NCI-H2029 treated with DMSO at 0.1 percent for 48 hours (cell line): ENCODE measurements at places on chromosomes 7 and 10.

DNA sequence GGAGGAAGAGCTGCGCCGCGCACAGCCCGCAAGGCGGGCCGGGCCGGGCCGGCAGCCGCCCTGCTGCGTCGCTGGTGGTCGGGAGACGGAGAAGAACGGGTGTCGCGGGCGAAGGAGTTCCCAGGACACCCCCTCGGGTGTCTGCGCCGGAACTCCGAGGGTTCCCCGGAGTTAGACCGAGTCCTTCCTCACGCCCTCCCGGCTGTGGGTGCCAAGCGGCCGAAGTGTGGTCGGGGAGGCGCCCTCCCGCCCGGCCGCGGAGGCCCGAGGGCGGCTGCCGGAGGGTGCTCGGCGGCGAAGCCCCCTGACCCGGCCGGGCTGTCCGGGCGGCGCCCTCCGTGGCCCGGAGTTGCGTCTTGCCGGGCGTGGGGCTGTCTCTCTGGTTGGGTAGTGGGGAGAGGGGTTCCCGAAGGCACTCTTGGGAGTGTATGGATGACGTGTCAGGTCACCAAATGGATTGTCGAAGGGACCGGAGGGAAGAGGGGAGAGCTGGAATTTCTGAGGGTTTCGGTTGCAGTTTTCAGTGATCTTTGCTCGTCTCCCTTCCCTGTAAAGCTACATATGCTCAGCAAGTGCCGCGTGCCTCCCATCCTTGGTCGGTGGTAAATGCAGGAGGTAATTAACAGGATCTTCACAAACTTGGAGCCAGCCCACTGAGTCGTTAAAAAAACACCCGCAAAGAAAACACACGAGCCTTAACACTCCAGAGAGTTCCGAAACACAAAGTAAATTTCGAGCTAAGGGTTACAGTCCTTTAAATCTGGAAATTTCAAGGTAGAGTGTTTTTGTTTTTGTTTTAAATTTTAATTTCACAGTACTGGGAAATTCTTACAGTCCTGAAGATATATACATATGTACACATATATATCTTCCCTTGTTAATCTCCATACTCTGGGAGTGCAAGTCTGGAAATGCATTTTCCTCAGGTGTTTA lies 871 bp downstream of the ST7 start:
- peak; percentile 38 for DNase-seq

DNA sequence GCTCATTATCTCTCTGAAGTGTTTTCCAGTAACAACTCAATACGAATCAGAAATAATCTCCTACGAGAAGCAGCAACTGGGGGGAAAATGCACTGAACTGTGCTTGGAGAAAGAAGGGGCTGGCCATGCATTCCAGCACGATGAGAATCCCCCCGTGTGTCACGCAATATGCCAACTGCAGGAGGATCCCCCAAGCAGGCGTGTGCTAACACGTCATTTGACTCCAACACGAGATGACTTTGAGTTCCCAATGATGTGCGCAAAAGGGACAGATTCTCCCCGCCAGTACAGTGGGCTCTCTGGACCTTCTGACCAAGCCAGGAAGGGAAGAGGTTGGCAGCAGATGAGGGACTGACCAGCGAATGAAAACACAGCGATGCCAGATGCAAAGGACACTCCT lies 105.5 kb downstream of the KCNMA1 start:
- no peak for DNase-seq

DNA sequence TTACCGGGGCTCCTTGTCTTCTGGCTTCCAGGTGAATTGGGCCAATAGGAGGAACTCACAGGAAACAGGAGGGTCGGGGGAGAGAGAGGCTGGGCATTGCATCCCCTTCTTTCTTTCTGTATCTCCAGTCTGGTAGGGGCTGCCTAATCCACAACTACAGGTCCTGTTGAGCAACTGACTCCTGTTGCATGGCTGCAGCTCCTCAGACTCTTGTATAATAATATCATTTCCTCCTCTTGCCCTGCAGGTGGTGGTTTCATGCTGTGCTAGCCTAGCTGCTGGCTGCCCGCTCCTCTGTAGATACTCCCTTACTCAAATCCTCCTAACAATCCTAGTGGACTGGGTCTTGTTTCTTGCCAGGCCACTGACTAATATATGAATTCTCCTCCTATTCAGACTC lies 276.5 kb upstream of the SMIM30 start:
- no peak for DNase-seq

DNA sequence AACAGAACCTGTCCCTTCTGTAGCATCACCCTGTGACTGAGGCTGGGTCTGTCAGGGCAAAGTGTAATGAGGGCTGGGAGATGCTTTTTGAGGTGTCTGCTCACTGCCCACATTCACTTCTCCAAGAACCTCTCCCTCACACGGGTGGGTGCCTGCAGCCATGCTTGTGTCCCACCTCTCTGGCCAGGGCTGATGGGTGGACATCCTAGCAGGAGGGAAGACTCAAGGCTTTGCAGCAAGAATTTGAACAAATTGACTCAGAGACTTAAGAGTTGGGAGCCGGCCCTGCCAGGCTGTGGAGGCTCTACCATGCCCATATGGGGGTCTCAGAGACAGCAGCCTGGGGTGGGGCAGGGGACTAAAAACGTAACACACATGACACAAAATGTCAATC lies 33.4 kb downstream of the GOLGA7B start:
- DNase-seq: no peak

- DNase-seq: no peak
Measured at GRCh38 chr7:112510001-112510742, 29.4 kb downstream of the LSMEM1 start.

- no peak for DNase-seq
Measured at GRCh38 chr10:24503461-24504320, 220.0 kb downstream of the ARHGAP21 start.

DNA sequence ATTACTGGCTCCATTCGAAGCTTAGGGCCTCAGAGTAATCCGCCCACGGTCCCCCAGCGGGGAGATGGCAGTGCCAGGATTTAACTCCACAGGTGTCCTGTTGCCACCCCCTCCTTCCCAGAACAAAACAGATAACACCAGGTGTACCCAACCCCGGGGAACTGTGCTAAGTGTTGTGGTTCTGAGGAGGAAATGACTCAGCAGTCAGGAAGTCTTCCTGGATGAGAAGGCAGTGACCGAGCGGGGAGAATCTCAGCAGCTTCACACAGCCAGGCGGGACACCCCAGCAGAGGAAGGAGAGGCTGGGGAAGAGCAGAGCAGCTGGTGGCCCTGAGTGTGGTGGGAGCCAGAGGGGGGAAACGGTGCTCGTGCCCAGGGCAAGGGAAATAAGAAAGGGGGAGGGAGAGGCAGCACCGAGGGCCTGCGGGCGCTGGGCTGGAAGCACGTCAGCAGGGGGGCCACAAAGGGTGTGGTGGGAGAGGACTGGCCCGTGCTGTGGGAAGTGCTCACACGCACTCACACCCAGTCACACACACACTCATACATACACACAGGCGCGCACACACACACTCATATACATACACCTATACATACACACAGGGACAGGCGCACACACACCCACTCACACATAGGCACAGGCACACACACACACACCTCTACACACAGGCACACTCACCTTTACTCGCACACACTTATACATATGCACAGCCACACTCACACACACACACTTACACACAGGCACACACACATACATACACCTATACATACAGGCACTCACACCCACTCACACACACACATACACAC lies 59.8 kb upstream of the CHST15 start:
- DNase-seq: peak; percentile 51

DNA sequence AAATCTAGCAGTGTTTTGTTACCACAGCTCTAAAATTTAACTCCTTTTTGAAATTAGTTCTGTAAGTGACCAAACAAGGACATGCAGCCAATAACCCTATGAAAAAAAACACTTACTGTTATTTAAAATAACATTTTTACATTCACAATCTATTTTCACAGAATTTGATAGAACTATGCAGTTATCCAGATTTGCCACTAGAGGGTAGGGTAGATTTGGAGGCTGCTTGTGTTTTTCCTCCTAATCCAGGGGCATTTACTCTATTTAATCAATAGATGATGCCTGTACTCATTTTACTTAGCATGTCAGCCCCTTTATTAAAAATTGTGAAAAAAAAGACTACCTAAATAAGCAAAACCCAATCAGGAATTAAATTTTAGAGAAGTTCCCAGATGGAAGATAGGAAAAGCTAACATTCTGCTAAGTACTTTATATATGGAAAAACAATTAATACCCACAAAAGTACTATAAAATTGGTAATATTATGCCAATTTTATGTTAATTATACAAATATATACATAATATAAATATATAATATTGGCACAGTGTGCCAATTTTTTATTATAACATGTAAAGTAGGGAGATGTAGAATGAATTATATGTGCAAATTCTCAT lies 18.1 kb upstream of the LIPK start:
- peak; percentile 9 for DNase-seq

DNA sequence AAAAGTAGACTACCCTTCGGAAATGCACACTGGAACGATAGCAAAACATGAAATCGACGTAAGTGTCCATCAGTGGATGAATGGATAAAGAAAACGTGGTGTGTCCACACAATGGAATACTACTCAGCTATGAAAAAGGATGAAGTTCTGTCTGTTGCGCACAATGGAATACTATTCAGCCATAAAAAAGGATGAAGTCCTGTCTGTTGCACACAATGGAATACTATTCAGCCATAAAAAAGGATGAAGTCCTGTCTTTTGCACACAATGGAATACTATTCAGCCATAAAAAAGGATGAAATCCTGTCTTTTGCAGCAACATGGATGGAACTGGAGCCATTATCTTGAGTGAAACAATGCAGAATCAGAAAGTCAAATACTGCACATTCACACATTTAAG lies 591.8 kb downstream of the PTPRN2 start:
- DNase-seq: no peak

DNA sequence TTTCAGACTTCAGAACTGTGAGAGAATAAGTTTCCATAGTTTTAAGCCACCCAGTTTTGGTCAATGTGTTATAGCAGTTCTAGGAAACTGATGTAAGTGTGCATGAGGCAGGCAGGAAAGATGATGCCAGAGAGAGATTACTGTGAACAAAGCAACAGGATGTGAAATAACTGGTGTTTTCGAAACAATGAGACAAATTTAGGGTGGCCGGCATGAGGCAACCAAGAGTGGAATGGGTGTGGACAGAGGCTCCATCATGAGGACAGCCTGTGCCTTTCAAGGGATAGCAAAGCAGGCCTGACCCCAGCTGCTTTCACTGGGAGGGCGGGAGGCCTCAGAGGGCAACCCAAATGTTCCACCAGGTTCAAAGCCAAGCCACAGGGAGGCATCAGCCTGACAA lies 67.3 kb upstream of the UCN3 start:
- DNase-seq: no peak

DNA sequence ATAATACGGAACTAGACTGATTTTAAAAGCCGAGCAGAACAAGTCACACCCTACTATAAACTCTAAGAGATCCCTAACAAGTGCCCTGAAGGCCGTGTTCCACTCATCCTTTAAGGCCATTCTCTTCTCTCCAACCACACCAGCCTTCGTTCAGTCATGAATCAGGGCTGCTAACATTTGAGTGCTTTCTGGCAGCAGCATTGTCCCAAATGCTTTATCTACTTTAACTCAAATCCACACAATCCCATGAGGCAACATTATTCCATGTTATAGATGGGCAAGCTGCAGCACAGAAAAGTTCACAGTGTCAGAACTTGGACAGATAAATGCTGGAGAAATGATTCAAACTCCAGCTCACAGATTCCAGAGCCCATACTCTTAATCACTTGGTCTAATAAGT lies 73.5 kb downstream of the MALSU1 start:
- no peak for DNase-seq

DNA sequence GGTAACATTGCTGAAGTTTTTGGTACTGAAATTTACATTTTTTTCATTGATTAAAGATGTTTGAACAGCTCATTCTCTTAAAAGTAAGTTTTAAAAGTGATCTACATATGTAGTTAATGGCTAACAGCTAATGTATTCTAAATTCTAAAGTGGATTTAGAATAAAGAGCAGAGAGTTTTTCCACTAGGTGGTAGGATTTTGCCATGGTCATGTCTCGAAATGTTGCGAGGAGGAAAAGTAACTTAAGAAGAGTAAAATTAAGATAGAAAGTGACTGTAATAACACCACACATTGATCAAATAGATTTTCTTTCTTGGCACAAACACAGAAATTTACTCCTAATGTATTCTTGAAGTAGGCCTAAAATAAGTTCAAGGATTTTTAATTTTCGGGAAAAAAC lies 19.8 kb downstream of the LSMEM1 start:
- DNase-seq: no peak

- no peak for DNase-seq
Measured at GRCh38 chr10:77139252-77140160, 498.1 kb downstream of the KCNMA1 start.

- DNase-seq: no peak
Measured at GRCh38 chr10:69265521-69265920, 12.8 kb upstream of the HK1 start.

- no peak for DNase-seq
Measured at GRCh38 chr7:12327922-12328321, 75.7 kb downstream of the VWDE start.

DNA sequence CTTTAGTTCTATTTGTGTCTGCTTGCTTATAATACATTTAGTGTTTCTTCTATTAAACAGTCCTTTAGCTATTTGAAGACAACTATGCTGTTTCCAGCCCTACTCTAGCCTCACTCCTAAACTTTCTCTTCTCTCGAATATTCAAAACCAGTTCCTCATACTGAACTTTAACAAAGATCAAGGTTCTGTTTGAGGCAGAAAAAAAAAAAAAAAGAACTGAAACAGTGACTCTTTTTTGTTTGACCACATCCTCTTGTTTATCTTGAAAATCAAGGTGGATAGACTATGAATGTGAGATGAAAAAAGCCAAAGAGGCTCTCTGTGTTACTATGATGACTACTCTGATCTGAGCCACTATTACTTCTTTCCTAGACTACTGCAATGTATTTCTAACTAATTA lies 154.3 kb downstream of the ZNF365 start:
- no peak for DNase-seq

- no peak for DNase-seq
Measured at GRCh38 chr10:3264161-3264761, 91.7 kb upstream of the PITRM1 start.

DNA sequence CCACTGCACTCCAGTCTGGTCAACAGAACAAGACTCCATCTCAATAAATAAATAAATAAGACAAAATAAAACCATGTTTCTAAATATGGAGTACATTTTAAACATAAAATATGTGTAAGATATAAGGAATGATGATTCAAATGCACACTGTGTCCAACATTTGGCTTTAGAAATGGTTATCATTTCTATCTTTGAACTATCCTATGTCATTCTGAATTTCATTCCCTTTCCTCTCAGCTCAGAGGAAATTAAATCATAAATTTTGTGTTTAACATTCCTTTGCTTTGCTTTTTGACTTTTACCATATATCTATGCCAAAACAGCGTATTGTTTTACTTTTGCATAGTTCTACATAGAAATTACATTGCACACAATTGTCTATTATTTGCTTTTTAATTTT lies 130.9 kb downstream of the GNAT3 start:
- DNase-seq: no peak

GRCh38 chr10:75280236-75280635 lies 44.5 kb upstream of the COMTD1 start:
- DNase-seq: no peak
